GM13977 (cell line): ENCODE measurements at places on chromosomes 12 and 14.

DNA sequence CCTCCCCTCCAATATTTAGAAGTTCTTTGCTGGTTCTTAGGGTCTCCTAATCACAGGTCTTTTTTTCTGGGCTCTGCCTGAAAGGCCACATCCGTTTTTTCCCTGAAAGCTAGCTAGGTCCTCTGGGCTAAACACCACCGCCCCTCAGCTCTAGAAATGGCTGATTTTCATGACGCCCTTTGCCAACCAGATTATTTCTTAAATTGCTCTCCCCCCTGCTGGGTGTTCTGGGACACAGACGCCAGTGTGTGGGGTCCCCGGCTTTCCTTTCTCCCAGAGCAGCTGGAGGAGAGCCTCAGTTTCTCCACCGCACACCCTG is 45.3 kb upstream of the ATP23 start:
- no peak for DNase-seq

- peak; percentile 21 for DNase-seq
Observed at GRCh38 chr12:54759751-54760150, 94.6 kb upstream of the MUCL1 start.

DNA sequence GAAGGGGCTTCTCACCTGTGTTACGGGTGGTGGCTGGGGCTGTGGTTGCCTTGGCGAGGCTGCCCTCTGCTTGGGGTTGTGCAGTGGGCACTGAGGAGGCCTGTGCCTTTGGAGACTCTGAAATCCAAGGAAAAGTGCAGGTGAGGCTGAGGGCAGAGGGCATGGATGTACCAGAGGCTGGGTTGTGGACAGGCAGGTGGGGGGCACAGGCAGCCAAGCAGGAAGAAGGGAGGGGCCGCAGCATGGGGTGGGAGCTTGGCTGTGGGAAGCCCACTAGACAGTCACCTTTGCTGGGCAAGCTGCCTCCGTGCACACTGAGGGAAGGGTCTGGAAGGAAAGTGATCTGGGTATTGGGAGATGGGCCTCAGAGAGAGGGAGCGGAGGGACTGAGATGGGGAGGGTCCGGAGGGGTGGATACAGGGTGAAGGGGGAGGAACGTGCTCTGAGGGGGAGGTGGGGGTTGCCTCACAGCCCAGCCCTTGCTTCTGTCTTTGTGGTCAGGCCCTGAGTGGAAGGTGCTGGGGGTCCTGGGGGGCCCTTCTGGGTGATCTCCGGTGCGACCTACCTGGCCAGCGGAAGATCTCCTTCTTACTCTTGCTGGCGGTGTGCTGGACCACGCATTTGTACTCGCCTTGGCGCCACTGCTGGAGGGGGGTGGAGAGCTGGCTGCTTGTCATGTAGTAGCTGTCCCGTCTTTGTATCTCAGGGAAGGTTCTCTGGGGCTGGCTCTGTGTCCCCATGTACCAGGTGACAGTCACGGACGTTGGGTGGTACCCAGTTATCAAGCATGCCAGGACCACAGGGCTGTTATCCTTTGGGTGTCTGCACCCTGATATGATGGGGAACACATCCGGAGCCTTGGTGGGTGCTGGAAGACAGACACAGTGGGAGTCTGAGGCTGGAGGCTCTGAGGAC is 318.7 kb downstream of the TMEM121 start:
- DNase-seq = no peak

- DNase-seq = no peak
Observed at GRCh38 chr12:31259136-31259886, 66.6 kb downstream of the SINHCAF start.

DNA sequence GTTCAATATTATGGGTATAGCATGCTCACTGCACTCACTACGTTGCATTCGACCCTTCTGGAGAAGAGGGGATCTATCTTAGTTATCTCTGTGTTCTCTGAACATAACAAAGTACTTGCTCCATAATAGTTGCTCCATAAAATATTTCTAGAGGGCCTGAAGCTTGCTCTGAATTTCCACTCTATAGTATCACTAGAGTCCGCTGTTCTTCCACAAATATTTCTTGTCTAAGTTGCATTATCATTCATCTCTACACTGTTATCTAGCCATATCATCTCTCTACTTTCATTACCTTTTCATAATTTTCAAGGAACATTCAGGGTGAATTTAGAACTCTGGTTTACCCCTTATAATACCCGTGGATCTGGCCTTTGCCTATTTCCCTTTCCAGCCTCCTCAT is 246.1 kb upstream of the PDE3A start:
- DNase-seq = no peak

- no peak for DNase-seq
Observed at GRCh38 chr14:50667684-50667995, 466 bp downstream of the SAV1 start.

- DNase-seq = no peak
Observed at GRCh38 chr14:68262567-68262966, 443.0 kb downstream of the RAD51B start.

DNA sequence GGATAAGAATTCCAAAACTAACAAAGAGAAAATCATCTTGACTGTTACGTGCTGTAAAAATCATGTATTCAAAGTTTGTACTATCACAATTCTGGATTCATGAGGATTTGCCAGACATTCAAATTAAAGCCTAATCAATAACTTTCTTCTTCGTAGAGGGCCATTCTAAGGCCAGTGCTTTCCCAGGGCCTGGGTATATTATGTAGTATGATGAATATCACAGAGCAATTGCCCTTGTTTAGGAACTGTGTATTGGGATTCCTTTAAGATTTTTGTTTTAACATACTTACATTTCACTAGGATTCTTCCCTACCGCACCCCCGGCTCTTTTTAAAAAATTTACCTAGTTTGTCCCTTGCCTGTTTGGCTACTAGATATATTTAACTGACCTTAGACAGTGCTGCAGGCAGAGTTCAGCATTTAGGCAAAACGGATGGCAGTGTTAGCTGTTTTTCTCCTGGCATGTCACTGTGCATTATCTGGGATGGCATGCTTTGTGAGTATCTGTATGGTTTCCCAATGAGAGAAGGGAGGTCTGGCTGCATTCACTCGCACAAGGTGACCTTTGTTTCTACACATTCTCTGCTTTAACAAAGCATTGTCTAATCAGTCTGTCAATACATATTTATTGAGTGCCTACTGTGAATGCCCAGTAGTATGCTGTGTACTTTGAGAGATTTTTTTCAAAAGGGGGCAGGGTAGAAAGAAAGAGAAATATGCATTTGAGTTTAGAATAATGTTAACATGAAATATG is 63.3 kb downstream of the ERC1 start:
- DNase-seq = no peak

DNA sequence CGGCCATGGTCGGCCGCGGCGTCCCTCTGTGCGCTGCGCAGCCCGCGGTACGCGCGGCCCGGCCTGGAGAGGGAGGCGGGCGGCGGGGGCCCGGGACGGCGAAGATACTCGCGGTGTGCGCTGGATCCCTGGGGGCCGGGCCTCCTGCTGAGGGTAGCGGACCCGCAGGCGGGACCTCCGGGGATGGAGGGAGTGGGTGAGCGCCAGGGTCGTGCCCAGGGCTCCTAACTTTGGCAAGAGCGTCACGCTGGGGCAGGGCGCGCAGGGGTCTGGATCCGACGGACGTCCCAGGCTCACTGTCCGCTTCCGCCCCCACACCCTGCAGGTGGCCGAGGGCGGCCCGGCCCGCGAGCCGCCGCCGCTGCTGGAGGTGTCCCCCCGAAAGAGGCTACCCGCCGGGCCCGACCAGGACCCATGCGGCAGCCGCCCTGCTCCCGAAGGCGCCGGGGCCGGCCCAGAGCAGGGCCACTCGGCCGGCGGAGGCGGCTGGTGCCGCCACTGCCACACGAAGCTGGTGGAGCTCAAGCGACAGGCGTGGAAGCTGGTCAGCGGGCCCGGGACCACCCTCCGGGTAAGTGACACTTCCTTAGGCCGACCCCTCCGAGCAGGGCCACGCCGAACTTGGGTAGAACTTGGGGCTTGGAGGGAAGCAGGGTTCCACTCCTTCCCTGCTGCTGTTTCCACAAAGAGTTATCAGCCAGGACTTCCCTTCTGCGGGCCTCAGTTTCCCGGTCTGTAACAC is 502 bp downstream of the KIF26A start:
- DNase-seq = no peak

- DNase-seq = no peak
Observed at GRCh38 chr12:56479625-56480024, 8.3 kb downstream of the GLS2 start.

DNA sequence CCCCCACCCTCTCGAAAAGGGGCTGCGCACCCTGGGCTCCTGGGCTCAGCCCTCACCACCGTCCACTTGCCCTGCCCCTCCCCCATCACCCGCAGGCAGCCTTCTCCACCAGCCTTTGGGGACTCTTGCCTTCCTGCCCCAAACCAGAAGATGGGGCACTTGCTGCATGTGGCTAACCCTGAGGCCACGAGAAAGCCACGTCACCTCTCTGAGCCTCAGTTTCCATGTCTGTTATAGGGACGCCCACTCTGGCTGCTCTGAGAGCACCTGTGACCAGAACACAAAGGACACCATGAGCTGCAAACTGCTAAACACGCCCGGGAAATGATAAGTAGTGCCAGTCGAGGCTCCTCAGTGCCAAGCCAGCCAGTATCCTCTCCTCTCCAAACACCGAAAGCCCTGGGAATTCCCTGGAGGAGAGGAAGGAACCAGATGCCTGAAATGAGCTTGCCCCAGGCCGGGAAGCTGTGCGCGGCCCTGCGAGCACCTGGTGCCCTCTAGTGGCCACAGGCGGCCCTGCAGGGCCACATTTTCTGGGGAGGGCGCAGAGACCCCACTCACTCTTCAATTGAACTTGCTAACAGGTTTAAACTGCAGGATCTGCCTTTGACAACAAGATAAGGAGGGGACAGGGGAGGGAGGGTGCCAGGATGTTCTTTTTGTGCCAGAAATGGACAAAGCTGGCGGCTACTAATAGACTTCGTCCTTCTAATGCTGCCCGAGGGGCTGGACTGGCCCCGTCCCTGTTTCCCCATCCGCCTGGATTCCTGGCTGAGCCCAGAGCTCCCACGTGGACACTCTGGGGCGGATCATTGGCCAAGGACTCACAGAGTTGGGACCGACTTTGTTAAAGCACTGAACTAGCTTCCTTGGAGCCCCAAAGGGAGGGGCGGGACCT is 10.2 kb upstream of the SERPINA9 start:
- DNase-seq = peak; percentile 75

GRCh38 chr14:95396221-95396620 is 76.5 kb upstream of the CLMN start:
- DNase-seq = no peak

- peak; percentile 25 for DNase-seq
Observed at GRCh38 chr12:52250048-52250990, 17.3 kb downstream of the KRT7 start.

DNA sequence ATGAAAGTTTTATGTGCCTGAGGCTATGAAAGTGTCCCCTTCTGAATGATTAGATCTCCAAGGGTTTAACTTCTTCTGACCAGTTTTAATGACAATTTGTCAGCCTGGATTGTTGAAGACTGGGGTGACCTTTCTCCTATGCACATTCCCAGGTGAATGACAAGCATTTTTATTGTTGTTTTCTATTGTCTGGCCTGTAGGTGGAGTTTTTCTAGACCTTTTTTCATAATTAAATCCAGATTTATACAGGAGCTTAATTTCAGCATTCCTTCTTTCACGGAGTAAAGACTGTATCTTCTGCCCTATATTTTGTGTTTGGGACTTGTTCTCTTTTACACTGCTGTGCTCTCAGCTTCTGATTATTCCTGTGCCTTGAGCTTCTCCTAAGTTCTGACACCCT is 125.0 kb upstream of the FAR2 start:
- DNase-seq = no peak

DNA sequence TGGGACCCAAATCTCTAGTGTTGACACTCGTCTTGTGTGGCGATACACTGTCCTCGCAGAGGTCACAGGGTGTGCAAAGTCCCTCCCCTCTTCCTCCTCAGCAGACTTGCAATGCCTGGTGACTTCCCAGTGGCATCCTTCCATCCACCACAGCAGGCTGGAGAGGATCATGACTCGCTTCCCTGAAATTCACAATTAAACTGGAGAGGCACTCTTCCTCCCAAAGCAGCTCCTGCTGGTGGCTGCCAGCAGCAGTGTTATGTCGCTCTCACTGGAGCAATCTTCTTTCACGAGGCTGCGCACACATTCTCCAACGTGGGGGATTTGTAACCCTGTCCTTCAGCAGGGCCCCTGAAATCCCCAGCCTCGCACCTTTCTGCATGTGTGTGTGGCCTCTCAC is 145.2 kb upstream of the TMCC3 start:
- DNase-seq = no peak
